ENCODE measurements at places on chromosomes 16 and 17. TPM values are rescaled to one million over a fixed set of nuclear protein-coding genes. Genes with fewer than 3 reads are reported as not detected.

Gene DCAF7
- total RNA-seq = 28.4 TPM

Gene MYH1
- not detected for total RNA-seq

Gene ERN2
- not detected for total RNA-seq

Gene DRC7
- not detected for total RNA-seq

Gene SLC16A6
- 0.04 TPM for total RNA-seq

Gene CMIP
- total RNA-seq = 17.1 TPM

Gene TCAP
- 0.08 TPM for total RNA-seq

Gene CLEC19A
- not detected for total RNA-seq

Gene GCGR
- not detected for total RNA-seq

Gene CEP295NL
- not detected for total RNA-seq

Gene EPX
- not detected for total RNA-seq

Gene SLC5A11
- total RNA-seq = not detected

Gene TMEM88
- 0.23 TPM for total RNA-seq

Gene PYY
- total RNA-seq = not detected

Gene CACNG5
- total RNA-seq = not detected

Gene CLDN9
- not detected for total RNA-seq

Gene ABCA10
- not detected for total RNA-seq

Gene SLFN13
- total RNA-seq = 2.7 TPM

Gene CCDC200
- not detected for total RNA-seq

Gene ZDHHC1
- 4.4 TPM for total RNA-seq

Gene FA2H
- total RNA-seq = not detected

Gene ARHGDIG
- not detected for total RNA-seq

Gene TEKT3
- not detected for total RNA-seq

Gene C17orf78
- total RNA-seq = not detected

Data from hair follicular keratinocyte (primary cell).